ENCODE measurements at places on chromosomes 3 and 15.
A peak's percentile ranks its signal among the peaks of the same experiment; 100 is the strongest.

GRCh38 chr15:57334257-57334656, 42.0 kb upstream of the CGNL1 start:
- DNase-seq, result peak; percentile 87

DNA sequence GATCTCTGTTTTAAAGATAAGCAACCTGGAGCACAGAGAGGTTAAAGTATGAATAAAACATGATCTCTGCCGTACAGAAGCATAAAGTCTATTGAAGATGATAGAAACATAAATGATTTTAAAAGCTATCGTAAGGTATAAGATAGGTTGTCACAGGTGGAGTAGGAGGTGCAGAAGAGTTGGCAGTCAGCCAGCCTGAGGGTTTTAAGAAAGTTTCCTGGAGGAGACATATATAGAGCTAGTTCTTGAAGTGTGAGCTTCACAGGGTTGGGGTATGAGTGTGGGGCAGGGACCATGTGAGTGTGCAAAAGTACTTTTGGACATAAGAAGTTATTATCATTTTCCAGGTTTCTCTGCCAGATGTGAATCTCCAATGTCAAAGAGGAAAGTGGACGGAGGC, 3.9 kb upstream of the FGF12 start:
- DNase-seq, result no peak

DNA sequence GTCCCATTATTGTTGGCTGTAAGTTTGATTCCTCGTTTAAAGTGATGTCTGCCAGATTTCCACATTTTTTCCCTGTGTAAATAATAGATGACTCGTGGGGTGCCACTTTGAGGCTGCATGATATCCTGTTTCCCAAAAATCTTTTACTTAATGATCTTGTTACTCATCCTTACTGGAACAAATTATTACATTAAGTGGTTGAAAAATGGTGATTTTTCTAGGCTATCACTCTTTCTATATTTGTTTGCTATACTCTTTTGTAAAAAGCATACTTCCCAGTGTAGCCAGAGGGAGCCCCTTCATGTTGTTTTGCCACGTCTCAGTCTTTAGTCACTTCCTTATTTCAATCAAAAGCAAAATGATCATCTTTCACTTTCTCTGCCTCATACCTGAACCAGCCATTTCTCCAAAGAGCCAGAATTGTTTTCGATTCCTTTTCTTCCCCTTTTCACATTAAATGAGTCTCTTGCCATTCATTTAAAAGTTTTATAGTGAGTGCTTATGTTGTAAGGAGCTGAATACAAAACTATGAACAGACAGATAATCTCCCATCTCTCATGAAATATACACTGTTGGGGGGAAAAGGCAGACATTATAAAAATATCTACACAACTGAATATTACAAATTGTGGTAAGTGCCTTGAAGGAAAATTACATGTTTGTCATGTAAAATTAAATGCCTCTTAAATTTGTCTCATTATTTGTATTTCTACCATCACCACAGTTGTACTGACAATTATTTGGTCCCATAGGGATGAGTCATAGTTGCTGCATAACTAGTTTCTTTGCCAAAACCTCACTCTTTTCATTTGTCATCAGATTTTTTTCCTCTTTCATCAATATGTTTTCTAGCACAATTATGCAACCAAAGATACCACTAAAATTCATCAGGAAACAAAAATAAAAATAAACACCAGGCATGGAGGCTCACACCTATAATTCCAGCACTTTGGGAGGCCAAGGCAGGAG, 41.5 kb downstream of the ADGRG7 start:
- DNase-seq, result no peak

- no peak for DNase-seq
Measured at GRCh38 chr3:34185301-34185700, 386.9 kb downstream of the PDCD6IP start.

GRCh38 chr3:129686941-129687340, 80.5 kb upstream of the PLXND1 start:
- no peak for DNase-seq

DNA sequence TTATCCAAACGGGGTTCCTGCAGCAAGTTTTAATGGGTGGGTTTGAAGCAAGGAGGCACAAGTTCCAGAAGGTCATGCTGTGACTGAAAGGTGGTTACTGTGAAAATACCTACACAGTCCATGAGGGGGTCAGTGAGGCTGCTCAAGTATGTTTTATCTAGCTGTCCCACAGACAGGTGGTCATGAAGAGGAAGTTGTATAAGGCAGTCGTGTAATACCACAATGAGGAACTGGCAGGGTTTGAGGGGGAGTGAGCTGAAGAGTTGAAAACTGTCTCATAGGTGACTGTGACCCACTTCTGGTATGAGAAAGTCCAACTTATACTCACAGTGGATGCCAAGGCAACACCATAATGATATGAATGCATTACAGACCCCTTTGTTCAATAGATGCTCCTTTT, 856.8 kb downstream of the OTOL1 start:
- no peak for DNase-seq

DNA sequence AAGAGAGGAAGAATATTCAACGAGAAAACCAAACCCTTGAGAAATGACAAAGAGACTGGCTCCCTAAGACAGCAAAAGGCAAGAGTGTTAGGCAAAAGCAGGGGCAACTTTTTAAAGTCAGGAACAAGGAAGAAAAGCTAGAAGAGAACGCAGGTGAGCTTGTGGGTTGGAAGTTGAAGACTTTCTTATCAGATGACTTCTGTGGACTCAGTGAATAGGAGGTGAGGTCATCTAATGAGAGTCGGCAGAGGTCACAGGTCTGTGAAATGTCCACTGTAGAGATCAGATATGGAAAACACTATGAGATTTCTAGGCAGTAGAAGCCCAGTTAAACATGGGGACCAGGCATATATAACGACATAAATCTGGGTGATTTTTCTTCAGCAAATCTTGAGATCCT, 27.2 kb upstream of the TNIK start:
- no peak for DNase-seq

- no peak for DNase-seq
Measured at GRCh38 chr15:88624156-88624970, 3.2 kb downstream of the AEN start.

DNA sequence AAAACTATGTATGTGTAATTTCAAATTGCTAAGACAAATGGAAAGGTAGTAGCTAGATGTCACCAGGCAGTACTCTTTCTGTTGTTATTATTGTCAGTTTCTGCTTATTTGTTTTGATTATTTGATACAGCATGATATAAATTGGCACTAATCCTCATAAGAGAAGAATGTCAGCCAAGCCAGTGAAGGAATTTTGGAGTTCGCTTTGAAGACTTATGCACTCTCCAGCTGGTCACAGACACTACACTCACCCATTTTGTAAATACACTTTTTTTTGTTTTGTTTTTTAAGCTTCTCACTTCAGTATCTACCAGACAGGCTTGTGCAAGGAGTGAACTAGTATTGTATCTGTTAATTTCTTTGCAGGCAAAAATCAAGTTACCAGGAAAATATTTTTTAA, 180.2 kb upstream of the TTC14 start:
- DNase-seq, result no peak

- no peak for DNase-seq
Measured at GRCh38 chr3:187042874-187043458, 96.3 kb downstream of the RPL39L start.

DNA sequence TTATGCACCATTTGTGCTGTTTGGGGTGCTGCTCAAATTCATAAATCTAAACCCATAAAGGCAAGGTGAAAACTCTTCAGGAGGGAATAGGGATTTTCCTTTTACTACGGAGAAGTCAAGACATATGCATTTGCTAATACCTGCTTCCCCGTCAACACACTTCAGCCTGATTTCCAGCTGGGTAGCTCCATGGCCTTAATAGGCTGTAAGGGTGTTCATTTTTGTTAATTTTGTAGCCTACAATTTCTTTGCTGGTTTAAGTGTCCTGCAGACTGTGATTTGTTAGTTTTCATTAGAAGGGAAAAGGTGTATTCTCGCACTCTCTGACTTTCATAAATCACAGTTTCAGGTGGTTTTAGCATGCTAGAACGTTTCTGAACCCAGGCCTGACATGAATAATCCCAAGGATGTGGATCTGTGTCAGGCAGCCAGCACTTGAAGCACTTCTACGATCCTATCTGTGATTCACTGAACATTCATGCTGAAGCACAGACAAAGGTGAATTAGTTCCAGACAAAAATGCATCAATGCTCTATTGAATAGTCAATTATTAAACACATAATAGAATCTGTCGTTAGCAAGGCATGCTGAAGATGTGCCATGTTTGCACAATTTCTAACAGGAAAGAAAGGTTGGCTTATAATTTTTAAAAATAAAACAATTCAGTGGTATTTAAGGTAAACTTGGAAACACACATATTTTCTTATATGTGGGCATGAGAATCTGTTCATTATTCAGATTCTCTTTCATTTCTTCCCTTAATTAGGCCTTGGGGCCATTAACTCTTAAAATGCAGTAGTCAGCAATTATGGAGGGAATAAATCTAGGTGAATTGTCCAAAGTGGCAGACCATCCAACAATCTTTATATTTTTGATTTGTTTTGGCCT, 17.9 kb upstream of the NMNAT3 start:
- DNase-seq, result no peak

GRCh38 chr3:52023860-52024764, 28.4 kb upstream of the RPL29 start:
- no peak for DNase-seq

DNA sequence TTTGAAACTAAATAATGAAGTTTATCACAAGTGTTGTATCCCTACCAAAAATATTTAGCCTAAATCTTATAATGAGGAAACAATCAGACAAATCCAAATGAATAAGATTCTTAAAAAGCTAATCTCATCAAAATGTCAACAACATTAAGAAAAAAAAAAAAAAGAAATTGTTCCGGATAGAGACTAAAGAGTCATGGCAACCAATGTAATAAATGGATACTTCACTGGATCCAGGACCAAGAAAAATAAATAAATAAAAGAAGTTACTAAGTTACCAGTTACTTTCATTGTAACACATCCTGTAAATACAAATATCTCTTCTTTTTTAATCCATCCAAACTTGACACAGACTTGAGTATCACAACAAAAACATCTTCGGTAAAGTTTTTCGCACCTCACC, 607 bp downstream of the MRPL47 start:
- DNase-seq, result no peak

GRCh38 chr3:155876503-155876902, 6.1 kb downstream of the GMPS start:
- no peak for DNase-seq

- no peak for DNase-seq
Measured at GRCh38 chr3:5096336-5097008, 25.6 kb upstream of the ARL8B start.

GRCh38 chr3:44058868-44059203, 182.8 kb upstream of the TOPAZ1 start:
- no peak for DNase-seq

- no peak for DNase-seq
Measured at GRCh38 chr15:83199288-83199687, 8.3 kb downstream of the HDGFL3 start.

GRCh38 chr3:16511681-16512434, 1.6 kb downstream of the RFTN1 start:
- DNase-seq, result no peak

GRCh38 chr3:128950223-128950938, 43.5 kb downstream of the CFAP92 start:
- DNase-seq, result no peak

- no peak for DNase-seq
Measured at GRCh38 chr3:171883257-171883892, 40.2 kb downstream of the TMEM212 start.

DNA sequence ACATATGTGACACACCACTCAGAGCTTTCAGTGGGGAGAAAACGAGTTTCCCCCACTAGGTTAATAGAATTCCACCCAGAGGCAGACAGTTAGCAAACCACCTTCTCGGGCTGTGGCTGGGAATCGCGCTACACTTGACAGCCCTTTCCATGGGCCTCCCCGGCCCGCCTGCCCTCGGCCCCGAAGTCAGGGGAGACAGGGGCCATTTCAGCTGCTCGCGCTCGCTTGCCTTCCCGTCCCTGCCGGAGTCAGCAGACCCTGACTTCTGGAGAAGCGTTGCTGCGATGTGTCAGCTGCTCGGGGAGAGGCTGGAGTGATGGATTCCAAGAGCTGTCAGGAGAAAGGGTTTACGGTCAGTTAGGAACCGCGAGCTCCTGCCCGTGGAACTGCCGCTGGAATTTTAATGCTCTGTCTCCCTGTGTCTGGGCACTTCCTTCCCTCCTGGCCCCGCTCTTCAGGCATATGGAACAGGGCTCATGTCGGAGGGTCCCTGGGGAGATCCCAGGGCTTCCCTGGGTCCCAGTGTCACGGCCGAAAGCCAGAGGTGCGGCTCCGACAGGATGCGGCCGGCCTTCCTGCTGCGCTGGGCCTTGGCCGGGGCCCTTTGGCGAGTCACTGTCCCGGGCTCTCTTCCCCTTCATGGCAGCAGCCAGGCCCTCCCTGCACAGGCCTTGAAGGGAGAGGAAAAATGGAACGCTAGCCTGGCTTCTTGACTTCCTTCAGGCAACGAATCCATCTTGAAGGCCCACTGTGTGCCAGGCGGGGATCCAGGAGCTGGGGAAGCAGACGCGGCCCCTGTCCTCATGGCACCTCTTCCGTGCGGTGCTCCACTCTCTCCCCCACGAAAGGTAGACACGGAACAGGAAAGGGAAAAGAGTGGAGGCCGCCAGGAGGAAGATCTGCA, 38.4 kb upstream of the VPS8 start:
- DNase-seq, result no peak

All from RWPE2 (cell line).